Neural crest cell (in vitro differentiated cells): ENCODE measurements at places on chromosomes 11 and 22.

DNA sequence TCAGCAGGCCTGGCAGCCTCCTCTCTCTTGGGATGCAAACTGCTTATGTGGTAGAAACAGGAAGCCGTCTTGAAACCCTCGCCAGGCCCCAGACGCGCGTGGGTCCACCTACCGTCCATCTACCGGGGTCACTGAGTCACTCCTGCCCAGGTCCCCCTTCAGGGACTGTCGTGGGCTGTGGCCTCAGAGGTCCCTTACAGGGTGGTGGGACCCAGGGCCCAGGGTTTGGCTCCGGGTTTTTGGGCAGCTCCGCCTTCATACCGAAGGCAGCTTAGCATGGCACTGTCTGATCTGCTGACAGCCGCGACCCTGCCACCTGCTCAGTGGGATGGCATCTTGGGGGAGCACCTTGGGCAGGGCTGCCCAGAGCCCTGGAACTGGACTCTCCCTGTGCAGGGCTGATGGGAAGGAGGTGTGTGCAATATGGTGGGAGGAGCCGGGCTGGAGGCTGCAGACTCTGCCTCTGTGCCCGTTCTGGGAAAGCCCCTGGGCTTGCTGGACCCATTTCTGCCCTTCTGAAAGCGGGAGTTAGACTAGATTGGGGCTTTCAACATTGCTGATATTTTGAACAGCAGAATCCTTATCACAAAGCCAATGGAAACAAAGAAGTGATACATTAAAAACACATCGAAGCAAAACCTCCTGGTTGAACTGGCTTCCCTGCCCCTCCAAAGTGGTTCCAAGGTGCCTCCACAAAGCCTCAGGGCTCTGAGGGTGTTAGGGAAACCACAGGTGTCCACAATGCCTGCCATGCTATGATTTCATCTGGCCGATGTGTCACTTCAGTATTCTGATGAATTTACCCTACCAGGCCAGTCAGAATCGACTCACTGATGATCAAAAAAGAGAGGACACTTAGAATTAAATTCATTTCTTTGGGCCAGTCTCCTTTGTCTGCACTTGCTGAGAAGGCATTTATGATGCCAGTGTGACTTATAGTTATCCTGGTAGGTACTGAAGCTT, 316.5 kb downstream of the KIRREL3 start:
- DNase-seq, result no peak

- no peak for DNase-seq
These were observed 11.4 kb upstream of the MPPED1 start for GRCh38 chr22:43400449-43400848.

GRCh38 chr11:86013713-86014112, 55.2 kb downstream of the PICALM start:
- DNase-seq, result no peak

DNA sequence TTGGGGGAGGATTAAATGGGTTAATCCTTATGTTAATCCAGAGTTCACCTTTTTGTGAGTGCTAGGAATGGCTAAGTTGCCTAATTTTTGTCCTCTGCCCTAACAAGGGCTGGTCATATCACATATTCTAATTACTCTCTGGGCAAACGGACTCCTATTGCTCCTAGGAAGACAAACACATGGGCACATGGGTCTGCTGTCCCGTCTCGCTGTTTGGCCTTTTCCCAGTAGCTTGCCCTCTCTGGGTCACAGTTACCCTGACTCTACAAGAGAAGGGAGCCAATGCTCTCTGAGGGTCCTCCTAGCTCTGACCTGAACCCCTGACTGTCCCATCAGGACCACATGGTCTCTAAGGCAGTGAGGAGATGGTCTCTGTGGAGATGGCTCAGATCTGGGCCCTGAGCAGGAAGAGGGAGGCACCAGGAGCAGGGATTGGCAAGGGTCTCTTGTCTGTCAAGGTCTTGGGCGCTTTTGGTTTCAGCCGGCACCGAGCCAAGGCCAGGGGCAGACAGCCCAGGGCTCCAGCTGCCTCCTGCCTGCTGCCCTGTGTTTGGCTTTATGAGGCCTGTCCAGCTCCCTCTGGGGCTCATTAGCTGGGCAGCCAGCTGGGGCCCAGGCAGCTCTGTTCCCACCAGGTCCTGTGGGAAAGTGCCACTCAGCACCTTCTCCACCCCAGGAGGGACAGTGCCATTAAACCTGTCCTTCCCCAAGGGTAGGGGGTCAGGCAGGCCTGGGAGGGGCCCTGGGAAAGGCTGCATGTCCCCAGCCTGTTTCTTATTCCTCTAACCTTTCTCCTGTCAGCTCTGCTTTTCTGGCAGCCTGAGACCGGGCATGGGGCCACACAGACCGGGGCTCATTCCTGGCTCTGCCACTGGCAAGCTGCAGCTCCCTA, 559.9 kb downstream of the MN1 start:
- no peak for DNase-seq

- DNase-seq, result peak; percentile 71
These were observed 21.3 kb upstream of the NELL1 start for GRCh38 chr11:20647976-20648565.

- DNase-seq, result no peak
These were observed 20.9 kb upstream of the NXPE4 start for GRCh38 chr11:114616516-114616915.

DNA sequence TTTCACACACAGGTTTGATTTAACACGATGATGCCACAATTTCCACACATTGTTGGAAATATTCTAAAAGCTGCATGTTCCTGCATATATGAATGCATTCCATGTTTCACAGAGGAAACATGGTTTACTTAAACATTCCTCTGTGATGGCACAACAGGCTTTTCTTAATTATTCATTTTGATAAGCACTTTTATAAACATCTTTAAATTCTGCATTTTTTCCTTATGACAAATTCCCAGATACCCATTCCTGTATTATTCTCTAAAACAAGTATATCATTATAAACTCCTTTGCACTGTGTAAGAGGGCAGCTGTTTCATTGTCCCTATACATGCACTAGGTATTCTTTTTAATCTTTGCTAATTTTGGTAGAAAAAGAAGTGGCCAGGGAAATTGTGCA, 532.3 kb downstream of the SOX6 start:
- DNase-seq, result no peak

GRCh38 chr11:7793233-7793632, 3.5 kb downstream of the OR5P2 start:
- DNase-seq, result no peak

GRCh38 chr22:23263651-23264555, 83.6 kb downstream of the BCR start:
- DNase-seq, result no peak

DNA sequence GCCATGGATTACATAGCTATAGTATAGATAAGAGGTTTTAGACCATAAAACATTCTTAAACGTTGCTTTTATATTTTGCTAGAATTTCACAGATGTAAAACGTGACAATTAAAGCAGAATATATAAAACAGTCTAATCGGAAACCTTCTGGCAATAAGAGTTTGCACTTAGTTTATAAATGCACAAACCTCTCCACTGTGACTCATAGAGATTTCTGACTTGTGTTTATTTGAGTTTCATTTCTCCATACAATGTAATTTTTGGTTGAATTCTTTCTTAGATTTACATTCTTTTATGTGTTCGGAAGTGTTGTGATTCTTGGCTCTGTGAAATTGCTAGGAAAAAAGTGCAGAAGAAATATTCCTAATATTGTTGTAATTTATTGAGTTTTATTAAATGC, 288.7 kb upstream of the CTSC start:
- DNase-seq, result no peak

DNA sequence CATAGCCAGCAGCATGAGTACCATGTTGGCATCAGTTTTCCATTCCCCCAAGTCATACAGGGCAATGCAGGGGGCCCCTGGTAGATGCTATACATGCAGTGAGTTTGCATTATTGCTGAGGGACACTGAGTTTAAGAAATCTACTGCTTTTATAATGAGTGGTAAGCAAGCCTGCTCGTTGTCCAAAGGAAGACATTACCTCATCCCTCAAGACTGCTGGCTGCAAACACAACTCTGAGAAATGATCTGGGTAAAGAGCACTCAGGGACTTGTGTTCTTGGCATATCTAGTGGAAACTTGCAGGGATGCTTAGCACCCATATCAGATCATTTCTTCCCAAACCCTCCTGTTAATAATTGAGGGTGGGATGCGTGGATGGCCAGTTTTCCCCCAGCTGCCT, 77.9 kb downstream of the CWC15 start:
- no peak for DNase-seq

GRCh38 chr11:26741036-26741435, 19.2 kb upstream of the SLC5A12 start:
- no peak for DNase-seq

DNA sequence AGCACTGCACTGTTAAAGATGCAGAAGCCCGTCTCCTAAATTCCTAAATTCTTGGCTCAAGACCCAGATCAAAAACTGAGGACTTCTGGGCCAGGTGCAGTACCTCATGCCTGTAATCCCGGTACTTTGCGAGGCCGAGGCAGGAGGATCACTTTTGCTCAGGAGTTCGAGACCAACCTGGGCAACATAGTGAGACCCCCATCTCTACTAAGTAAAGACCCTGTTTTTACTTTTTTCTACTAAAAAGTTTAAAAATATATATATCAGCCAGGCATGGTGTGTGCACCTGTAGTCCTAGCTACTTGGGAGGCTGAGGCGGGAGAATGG, 29.7 kb downstream of the PDGFB start:
- DNase-seq, result no peak

- no peak for DNase-seq
These were observed 13.4 kb downstream of the NEAT1 start for GRCh38 chr11:65435981-65436411.

- DNase-seq, result no peak
These were observed 498 bp downstream of the C2CD2L start for GRCh38 chr11:119107538-119108145.

DNA sequence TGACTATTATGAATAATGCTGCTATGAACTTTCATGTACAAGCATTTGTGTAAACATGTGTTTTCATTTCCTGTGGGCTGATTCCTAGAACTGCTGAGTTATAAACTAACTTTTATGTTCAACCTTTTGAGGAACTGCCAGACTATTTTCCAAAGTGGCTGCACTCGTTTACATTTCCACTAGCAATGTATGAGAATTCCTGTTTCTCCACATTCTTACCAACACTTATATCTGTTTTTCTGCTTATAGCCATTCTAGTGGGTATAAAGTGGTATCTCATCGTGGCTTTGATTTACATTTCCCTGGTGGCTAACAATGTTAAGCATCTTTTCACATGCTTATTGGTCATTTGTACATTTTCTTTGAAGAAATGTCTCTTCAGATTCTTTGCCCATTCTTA, 35.2 kb upstream of the SCUBE2 start:
- no peak for DNase-seq

- DNase-seq, result no peak
These were observed 36.2 kb downstream of the LMO1 start for GRCh38 chr11:8227156-8228152.

DNA sequence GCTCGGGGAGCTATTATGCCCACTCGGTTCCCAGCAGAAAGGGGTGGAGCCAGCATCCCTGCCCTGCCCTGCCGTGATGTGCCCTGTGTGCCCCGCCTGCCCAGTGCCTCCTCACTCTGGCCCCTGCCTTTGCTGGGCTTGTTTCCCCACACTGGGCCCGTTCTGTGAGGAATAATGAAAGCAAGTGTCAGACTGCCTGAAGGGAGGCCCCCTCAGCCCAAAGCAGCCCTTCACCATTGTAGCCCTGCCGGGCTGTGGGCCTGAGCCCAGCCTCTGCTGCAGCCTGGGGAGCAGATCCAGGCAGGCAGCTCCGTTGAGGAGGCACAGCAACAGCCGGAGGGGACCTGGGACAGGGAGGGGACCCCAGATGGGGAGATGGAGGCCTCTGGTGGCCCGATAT, 20.2 kb upstream of the NEFH start:
- no peak for DNase-seq

DNA sequence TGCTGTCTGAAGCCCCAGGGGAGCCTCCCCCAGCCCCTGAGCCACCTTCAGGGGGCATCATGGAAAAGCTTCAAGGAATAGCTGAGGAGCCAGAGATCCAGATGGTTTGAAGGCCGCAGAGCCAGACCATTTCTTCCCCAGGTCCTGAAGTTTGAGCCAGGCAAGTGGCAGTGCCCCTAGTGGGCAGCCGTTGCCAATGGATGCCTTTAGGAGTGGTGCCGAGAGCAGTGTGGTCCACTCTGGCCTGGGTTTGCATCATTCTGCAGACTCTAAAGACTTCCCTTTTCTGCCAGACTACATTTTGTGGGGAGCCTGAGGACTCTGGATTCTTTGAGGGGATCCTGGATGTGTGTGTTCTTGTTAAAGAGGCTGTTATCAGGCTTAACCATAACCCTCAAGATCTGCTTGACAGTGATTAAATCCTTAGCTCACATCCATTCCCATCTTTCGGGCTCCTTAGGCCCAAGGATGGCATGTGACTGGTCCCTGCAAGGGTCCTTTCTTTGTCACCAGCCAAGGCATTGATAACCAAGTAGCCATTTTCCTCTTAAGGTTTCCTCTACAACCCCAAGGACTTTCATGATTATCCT, 13.1 kb downstream of the HINFP start:
- no peak for DNase-seq

DNA sequence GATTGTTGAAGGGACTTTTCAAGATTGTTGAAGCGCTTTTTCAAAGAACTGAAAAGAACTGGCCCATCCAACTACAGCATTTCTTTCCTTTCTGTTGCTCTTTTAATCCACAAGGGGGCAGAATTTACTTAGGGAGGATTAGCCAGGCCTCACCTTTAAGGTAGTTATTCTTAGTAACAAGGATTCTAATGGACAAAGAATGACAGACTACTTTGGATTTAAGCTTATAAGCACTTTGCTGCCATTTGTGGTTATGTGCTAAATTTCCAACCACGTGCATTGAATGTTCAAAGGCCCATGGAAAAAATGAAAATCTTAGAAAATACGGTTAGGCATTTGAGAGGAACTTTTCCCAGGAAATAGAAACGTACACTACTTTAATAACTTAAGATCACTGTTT, 49.5 kb upstream of the HSPA8 start:
- DNase-seq, result no peak

DNA sequence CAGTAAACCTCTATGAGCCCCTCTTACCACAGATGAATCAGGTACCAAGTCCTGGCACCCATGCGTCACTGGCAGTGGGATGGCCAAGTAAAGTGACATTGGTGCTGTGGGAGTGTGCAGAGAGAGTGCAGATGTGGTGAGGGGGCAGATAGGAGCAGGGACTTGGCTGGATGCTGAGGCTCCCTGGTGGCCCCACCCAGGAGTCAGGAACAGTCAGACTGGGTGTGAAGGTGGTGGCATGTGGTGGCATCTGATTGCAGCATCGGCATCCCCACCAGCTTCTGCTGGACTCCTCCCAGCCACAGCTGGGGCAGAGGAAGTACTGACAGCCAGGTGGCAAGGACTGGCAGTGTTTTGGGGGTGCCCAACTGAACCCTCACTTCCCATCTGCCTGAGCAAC, 11.4 kb downstream of the DGAT2 start:
- DNase-seq, result no peak

DNA sequence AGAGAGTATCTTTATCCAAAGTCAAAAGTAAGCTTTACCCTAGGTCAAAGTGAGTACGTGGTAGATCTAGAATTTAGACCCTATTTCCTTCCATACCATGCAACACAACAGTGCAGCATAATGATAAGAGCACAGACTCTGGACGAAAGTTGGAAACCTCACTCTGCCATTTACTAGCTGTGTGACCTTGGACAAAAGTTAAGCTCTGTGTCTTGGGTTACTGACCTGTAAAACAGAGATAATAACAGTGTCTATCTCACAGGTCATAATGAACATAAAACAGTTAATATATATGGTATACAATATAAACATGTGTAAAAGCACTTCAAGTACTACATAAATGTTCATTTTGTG, 13.6 kb upstream of the CHRNA10 start:
- DNase-seq, result no peak

GRCh38 chr11:118155776-118156530, 3.3 kb upstream of the SCN4B start:
- no peak for DNase-seq
